ENCODE measurements at places on chromosomes 1 and 21.

DNA sequence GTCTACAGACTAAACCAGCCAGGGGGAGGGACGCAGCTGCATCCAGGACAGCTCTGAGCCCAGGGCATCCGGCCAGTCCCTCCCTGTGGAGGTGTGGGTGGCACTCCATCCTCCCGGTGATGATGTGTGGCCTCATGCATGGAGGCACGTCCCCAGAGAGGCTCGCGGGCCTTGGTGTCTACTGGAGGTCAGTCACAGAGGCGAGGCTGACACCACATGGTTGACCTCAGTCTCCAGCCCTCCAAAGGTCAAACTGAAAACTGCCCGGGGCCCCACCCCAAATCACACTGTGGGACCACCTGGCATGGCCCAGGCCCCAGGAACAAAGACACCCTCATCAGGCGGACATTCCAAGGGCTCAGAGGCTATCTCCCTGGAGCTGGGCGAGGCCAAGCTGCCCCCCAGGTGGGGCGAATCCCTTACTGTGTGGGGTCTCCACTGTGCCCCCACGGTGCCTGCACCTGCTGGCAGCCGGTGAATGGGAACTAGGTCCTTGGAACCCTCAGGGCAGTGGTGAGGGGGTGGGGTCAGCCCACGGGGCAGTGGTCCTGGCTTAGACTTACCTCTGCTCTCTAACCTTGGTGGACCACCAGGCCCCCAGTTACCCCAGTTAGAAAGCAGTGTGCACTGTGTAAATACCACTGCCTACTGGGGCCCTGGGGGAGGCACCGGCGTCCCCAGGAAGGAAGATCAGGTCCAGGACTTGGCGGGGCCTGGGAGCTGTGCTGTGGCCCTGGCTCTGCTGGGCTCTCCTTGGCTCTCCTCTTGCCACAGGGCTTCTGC is 49.1 kb downstream of the TRPM2 start:
- DNase-seq = no peak

GRCh38 chr1:11729498-11730428 is 6.2 kb upstream of the AGTRAP start:
- DNase-seq = no peak

- no peak for DNase-seq
Measured at GRCh38 chr1:163863731-163864130, 542.0 kb downstream of the NUF2 start.

DNA sequence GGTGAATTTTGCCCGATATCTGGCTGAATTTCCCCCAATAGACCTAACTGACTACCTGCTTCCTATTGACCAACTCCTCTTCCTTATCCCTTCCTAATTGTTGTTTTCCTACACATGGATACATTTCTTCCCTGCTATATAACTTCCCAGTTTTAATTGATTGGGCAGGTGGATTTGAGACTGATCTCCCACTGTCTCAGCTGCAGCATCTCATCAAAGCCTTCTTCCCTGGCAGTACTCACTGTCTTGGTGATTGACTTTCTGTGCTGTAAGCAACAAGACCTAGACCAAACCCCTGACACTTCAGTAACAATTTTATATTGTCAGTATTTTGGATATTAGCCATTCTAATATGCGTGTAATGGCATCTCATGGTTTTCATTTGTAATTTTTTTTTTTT is 11.3 kb upstream of the PLA2G2A start:
- no peak for DNase-seq

- no peak for DNase-seq
Measured at GRCh38 chr1:169696273-169697100, 14.9 kb downstream of the SELL start.

DNA sequence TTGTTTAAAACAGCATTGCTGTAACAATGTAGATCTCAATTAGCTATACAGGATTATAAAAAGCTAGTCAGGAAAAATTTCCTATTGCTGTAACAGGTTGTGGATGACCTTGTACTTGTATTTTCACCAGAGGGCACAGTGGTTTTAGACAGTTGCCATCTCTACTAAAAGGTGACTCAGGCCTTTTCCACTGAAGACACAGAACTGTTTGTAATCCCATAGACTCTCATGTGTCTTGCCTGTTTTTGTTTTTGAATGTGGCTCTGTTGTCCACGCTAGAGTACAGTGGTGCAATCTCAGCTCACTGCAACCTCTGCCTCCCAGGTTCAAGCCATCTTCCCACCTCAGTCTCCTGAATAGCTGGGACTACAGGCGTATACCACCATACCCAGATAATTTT is 5.9 kb downstream of the MTFR1L start:
- no peak for DNase-seq

DNA sequence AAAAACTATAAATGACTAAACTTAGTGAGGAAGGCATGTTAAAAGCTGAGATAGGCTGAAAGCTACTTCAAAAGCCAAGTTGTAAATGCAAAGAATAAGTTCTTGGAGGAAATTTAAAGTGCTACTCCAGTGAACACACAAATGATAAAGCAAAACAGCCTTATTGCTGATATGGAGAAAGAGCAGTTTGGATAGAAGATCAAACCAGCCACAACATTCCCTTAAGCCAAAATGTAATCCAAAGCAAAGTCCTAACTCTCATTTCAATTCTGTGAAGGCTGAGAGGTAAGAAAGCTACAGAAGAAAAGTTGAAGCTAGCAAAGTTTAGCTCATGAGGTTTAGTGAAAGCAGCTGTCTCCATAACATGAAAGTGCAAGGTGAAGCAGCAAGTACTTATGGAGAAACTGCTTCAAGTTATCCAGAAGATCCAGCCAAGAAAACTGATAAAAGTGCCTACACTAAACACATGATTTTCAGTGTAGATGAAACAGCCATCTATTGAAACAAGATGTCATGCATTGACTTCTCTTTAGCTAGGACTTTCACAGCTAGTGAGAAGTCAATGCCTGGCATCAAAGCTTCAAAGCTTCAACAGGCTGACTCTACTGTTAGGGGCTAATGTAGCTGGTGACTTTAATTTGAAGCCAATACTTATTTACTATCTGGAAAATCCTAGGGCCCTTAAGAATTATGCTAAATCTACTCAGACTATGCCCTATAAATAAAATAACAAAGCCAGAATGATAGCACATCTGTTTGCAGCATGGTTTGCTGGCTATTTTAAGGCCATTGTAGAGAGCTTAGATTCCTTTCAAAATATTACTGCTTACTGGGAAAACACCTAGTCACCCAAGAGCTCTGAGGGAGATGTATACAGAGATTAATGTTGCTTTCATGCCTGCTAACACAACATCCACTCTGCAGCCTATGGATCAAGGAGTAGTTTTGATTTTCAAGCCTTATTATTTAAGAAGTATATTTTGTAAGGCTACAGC is 188.6 kb downstream of the EIF4G3 start:
- DNase-seq = no peak
